Left lobe of liver (tissue), 2 donors: ENCODE measurements at places on chromosomes 6 and 20. TPM values are rescaled to one million over a fixed set of nuclear protein-coding genes. Genes with fewer than 3 reads are reported as not detected.

GRCh38 chr6:27468334-27468733, 4.6 kb downstream of the ZNF184 start:
- no peak for DNase-seq

DNA sequence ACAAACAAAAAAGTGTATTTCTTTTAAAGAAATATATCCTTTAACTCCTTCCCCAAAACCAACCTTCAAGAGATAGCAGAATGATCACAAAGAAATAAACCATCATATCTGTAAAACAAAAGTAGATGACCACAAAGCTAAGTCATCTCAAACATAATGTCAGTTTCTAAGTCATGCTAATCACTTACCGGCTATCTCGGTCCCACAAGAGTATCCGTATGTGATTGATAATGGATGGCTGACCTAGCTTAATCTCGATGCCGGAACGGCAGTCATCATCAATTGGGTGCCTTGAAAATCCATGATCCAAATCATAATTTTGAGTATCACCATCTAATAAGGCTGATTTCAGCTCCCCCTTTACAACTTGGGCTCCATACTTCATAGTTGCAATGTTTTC, 59.7 kb downstream of the BTBD9 start:
- no peak for DNase-seq

Gene ENPP3
- total RNA-seq = 1.9 TPM

GRCh38 chr6:104575536-104575935, 284.2 kb downstream of the HACE1 start:
- no peak for DNase-seq

- DNase-seq = peak; percentile 92
Observed at GRCh38 chr6:43909474-43910148, 139.6 kb downstream of the VEGFA start.

DNA sequence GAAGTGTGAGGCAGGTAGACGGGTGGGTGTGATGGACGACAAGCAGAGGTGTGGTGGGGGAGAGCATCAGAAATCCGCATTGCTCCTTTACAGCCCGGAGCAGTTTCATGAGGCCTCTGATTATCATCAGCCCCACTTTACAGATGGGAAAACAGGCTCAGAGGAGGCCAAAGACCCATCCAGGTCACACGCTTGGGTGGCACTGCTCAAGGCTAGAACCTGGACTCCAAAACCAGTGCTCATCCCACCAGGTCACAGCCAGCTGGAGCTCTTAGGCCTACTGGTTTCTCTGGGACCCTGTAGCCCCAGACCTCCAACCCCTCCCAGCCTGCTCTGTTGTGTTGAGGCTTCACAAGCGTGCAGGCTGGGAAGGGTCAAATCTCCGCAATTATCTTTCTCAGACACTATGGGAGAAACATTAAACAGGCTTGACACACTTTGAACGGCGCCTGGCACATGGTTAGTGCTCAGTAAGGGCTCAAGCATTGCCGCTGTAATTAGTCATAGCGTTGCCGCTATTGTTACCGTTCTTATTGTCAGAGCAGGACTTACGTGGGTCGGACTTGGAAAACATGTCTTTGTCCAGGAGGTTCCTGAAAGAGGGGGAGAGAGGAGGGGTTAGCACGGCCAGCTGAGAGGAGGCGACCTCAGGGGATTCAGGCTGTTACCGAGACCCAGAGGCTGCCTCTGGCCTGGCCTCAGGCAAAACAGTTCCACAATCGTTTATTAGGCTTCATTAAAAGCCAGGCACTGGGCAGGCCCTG, 16.6 kb downstream of the CPNE5 start:
- DNase-seq = no peak

Gene TMEM217
- total RNA-seq = not detected

- no peak for DNase-seq
Observed at GRCh38 chr20:2920473-2920872, 47.2 kb downstream of the PTPRA start.

Gene PKIB
- 2.1 TPM for total RNA-seq

DNA sequence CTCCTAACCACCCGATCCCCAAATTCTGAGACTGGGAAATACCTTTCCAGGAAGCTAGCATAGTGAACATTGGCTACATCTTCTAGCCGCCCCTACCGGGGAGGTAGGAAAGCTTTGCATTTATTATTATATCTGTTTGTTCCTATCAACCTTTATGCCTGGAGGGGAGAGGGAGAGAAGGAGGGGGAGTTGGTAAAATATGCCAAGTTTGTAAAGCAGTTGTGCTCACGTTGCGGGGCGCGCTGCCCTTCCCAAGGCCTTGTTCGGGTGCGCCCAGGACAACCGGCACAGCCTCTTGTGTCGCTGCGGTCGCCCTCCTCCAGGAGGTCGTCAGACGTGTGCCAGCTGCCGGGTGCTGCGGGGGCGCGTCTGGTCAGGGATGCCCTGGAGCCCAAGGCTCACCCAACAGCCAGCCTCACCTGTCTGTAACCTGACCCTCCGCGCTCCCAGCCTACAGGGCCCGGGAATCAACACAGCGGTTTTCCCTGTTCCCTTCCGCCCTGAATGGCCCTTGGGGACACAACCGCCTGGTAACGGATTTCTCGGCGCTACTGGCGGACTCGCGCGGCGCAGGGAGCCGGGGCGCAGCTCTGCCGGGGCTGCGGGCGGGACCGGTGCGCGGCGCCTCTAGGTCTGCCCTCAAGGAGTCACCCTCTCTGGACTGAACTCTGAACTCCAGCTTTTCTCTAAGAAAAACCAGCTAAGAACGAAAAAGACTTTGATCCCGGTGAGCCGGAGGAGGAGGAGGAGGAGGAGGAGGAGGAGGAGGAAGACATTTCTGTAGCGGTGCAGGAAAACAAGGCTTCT, 1.1 kb upstream of the OVOL2 start:
- DNase-seq = no peak
